Fibroblast of skin of left biceps (primary cell): ENCODE measurements at places on chromosomes 7 and 10.

- no peak for DNase-seq
Measured at GRCh38 chr7:26265065-26265464, 26.6 kb upstream of the SNX10 start.

DNA sequence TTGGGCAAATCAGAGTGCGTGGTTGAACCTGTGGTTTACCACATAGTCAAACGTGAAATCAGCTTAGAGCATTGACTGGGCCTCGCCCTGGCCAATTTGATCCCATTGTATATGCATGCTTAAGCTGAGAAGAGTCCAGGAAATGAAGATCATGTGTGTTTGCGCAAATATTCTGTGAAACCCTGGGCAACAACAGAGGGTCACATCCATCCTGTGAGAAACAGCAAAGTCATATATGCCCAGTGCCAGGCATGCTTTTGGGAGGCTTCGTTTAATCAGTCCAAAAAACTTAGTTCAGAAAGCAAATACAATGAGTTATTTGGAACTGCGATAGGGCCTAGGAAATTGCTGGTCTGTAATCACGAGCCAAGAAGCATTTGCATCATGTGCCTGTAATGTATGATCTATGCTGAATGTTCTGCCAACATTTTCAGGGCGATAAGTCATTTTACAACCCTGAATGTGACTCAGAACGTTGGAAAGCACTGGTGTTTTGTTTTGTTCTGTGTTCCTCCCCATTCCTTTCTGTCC, 412.1 kb upstream of the CELF2 start:
- peak; percentile 75 for DNase-seq

DNA sequence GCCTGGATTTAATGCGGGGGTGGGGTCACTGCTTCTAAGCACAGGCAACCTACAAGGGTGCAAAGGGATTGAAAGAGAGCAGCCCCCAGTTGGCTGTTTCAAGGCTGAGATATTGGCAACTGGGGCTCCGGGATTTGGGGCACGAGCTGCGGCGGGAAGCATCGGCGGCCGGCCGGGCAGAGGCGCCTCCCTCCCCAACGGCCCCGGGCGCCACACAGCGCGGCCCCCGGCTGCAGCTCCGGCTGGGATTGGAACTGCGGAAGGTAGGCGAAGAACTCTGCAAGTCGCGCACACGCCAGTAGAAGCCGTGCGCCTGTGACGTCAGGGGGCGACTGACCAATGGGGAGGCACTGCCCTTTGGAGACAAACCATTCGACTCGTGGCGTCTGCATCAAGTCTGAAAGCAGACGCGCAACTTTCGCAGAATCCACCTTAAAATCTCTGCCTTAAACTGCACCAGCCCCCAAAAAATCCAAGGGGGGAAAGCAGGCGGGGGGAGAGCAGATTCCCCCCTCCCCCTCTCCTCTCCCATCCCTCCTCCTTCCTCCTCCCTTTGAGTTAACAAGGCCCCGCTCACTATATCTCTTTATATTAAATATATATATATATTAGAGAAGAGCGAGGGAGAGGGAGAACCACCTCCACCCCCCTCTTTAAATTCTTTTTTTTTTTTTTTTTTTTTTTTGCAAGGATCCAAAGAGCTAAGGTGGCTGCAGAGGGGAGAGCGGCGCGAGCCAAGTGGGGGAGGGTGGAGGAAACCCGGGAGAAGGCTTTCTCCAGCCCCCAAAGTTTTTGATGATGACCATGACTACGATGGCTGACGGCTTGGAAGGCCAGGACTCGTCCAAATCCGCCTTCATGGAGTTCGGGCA, at the start of gene DLX6:
Gene DLX6 (plus strand): TSS at position 371 of the 872 bp plus-strand sequence. CDS start 425 bp downstream, at position 796.
- no peak for DNase-seq

DNA sequence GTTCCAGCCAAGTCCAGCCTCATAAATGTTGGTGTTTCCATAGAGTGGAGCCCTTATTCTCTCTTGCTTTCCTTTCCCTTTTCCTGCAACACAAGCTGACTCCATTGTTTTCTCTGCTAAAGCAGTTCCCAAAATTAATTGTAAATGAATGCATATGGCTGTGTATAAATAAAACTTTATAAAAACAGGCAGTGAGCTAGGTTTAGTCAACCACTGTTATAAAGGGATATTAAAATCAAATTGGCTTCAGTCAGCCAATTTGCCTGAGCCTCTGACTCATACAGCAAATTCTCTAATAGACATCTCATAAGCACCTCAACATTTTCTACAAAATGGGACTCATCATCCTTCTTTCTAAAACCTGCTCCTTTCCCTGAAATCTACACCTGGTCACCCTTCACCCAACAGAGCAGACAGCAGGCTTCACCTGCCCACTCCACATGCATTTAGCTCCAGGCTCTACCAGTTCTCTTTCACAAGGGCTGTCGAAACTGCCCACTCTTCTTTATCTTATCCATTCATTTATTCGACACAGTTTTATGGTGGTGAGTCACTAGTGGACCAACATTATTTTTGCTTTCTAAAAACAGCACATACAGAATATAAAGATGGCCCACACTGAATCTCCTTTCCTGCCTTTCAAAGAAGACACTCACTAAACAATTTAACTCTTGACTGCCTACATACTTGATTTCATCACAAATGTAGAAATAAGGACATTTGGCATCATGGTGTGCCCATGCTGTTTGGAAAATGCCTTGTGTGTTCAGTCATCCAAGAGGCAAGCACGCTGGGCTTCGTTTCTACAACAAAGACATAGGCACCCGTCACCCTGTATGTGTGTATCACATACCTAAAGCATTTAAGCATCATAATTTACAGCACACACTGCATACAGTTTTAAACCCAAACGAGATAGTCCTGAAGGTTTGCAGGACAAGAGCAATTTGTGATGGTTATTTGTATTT, 74.6 kb upstream of the C7orf33 start:
- no peak for DNase-seq

DNA sequence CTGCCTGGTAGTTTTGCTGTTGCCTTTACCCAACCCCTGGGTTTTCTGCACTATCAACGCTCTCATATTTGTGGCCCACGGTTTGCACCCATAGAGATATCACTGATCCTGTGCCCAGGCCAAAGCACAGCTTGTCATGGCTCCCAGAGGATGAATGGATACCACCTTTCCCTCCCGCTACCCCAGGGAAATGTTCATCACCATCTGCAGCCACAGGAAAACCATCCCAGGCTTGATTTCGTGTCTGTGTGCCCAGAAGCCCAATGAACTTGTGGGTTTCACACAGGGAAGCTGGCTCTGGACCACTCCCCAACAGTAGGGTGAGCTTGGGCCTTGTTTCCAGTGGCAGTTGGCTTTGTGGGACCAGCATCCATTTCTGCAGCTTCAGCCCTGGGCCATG, 143.1 kb upstream of the GDF10 start:
- no peak for DNase-seq

DNA sequence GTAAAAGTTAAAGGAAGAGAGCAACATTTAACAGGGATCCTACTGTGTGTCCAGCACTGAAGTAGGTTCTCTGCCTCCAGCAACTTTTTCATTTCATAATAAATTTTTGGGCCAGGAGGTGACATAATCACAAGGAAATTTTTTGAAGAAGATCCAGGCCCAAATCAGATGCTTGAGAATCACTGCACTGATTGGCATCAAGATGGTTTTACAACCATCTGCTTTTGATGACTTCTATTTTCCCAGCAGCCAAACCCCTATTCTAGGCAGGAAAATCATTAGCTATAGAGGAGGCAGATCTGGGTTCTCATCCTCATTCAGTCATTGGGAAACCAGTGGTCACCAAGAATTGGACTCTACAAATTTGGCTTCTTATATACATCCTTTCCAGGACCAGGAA, 79.0 kb downstream of the ARL4A start:
- no peak for DNase-seq
